Activated naive CD4-positive, alpha-beta T cell (primary cell): ENCODE measurements at places on chromosomes 2 and 18.
A peak's percentile ranks its signal among the peaks of the same experiment; 100 is the strongest.

GRCh38 chr2:97769308-97769707 is 55.9 kb downstream of the ZAP70 start:
- DNase-seq: no peak

- DNase-seq: peak; percentile 20
These were observed 57.3 kb upstream of the ALPP start for GRCh38 chr2:232321156-232321816.

- DNase-seq: no peak
These were observed 43.7 kb downstream of the PTPN2 start for GRCh38 chr18:12840382-12840781.

- DNase-seq: no peak
These were observed 2082.4 kb upstream of the PIK3C3 start for GRCh38 chr18:39872651-39873050.

- no peak for DNase-seq
These were observed 42.4 kb downstream of the ADI1 start for GRCh38 chr2:3476985-3477327.

GRCh38 chr2:241153616-241154015 is 3.3 kb downstream of the PPP1R7 start:
- DNase-seq: no peak

GRCh38 chr2:70448041-70448440 is 105.6 kb downstream of the TGFA start:
- no peak for DNase-seq

GRCh38 chr2:174518395-174518794 is 31.6 kb upstream of the GPR155 start:
- DNase-seq: no peak

- DNase-seq: no peak
These were observed 85.2 kb downstream of the GLI2 start for GRCh38 chr2:120820953-120821279.

- no peak for DNase-seq
These were observed 267.0 kb downstream of the NOL4 start for GRCh38 chr18:33957707-33958106.

- no peak for DNase-seq
These were observed 268.4 kb downstream of the ATAD2B start for GRCh38 chr2:23658466-23658942.

- DNase-seq: no peak
These were observed 231.7 kb downstream of the TRIB2 start for GRCh38 chr2:12948231-12948960.

DNA sequence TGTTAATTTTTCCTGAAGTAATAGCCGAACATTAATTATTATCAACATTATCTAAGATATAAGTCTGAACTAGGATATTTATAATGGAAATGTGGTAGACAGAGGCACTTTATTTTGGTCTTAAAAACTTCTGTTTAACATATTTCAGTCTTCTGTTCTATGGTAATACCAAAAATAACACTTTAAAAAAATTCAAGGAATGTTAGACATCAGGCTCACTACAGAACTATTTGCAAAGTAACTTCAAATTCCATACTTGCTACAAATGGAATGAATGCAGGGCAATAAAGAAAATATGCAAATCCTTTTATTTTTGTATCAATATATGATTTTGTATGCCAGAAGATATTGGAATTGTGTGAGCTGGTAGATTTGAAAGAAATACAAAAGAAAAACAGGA is 345.5 kb upstream of the DSEL start:
- DNase-seq: no peak

DNA sequence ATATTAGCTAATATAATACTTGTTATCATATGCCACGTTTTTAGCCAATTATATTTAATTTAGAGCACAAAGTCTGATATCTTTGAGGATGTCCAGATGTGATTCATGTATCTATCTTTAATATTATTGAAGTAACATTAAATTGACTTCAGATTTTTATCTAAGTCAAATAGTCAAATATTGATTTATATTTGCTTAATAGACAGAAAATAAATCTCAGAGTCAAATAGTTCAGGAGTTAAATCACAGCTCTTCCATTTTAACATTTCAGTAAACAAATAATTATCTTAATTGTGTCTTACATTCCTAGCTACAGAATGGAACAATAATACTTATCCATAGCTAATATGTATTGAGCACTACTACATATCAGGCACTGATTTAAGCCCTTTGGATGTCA is 379.4 kb upstream of the UBE2E3 start:
- no peak for DNase-seq

- no peak for DNase-seq
These were observed 506.1 kb downstream of the PTPRM start for GRCh38 chr18:8073167-8073566.

DNA sequence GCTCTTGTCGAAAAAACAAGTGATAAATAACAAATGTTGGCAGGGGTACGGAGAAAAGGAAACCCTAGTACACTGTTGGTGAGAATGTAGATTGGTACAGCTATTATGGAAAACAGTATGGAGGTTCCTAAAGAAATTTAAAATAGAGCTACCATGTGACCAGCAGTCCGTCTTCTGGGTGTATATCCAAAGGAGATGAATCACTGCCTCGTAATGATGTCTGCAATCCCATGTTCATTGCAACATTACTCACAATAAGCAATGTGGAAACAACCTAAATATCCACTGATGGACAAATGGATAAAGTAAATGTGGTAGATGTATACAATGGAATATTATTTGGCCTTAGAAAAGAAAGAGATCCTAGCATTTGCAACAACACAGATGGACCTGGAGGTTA is 50.6 kb downstream of the SLC16A14 start:
- no peak for DNase-seq

GRCh38 chr2:111062417-111062816 is 58.3 kb upstream of the BCL2L11 start:
- DNase-seq: no peak

GRCh38 chr2:20224716-20225293 is at the start of gene SDC1:
Gene SDC1, minus strand, starts transcription at chr2:20225130. Its CDS starts 263 bp downstream, at chr2:20224867.
- DNase-seq: no peak

GRCh38 chr2:118169359-118170005 is 81.2 kb downstream of the INSIG2 start:
- no peak for DNase-seq

- DNase-seq: no peak
These were observed 11.8 kb upstream of the ACVR1 start for GRCh38 chr2:157887946-157888345.

GRCh38 chr18:35141567-35142274 is 99.1 kb upstream of the ZNF397 start:
- no peak for DNase-seq

GRCh38 chr2:225765820-225766219 is 366.3 kb downstream of the NYAP2 start:
- DNase-seq: no peak

DNA sequence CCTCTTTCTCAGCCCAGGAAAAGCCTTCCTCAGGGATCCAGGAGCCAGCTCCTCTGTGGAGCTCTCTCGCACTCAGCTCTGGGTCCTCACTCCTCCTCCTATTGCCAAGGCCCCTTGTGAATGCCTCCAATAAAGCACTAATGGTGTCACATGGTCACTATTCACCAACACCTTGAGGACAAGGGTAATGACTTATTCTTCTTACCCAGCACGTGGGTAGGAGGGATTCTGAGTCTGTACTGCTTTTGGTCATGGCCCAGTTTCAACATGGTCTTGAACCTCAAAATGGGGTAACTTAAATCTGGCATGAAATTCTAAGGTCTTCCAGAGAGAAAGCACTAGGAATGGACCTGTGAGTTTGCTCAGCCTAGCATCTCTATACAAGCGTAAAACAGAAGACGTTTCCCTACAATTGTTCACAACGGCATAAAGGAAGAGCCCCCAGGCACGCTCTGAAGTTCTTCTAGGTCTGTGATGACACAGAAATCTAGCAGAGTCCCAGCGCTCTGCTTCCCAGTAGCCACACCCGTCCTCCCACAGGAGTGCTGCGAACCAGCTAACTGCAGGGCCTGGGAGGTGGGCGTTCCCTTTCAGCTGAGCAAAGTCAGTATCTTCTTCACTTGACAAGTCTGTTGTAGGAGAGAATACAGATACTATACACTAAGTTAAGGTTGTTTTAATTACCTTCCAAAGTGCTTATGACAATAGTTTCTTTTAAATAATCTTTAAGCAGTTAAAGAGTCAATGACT is 14.6 kb upstream of the KIDINS220 start:
- no peak for DNase-seq

GRCh38 chr2:55707751-55708150 is 14.1 kb upstream of the PNPT1 start:
- DNase-seq: no peak

DNA sequence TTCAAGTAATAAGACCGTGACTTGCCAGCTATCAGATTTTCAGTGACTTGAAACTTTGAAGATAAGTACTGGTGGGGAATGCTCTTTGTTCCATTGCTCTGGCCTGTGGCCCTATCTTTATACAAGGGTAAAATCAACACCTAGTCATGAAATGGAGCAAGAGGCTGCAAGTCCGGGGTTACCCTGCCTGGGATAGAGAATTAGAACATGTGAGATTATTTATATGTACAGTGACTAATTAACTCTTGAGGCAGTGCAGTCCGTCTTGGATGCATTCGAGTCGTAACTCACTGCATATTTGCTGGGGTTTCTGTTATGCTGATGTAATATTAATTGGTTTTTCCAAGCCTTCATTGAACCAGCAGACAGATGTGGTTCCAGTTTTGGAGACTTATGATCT is 105.8 kb upstream of the LYPD6 start:
- no peak for DNase-seq

- no peak for DNase-seq
These were observed 544.2 kb downstream of the SATB2 start for GRCh38 chr2:198913394-198914152.

GRCh38 chr2:117917223-117917917 is 96.5 kb downstream of the CCDC93 start:
- no peak for DNase-seq

- DNase-seq: no peak
These were observed 26.2 kb downstream of the EPC2 start for GRCh38 chr2:148670773-148671172.

GRCh38 chr18:10270151-10270571 is 184.3 kb upstream of the APCDD1 start:
- DNase-seq: no peak

DNA sequence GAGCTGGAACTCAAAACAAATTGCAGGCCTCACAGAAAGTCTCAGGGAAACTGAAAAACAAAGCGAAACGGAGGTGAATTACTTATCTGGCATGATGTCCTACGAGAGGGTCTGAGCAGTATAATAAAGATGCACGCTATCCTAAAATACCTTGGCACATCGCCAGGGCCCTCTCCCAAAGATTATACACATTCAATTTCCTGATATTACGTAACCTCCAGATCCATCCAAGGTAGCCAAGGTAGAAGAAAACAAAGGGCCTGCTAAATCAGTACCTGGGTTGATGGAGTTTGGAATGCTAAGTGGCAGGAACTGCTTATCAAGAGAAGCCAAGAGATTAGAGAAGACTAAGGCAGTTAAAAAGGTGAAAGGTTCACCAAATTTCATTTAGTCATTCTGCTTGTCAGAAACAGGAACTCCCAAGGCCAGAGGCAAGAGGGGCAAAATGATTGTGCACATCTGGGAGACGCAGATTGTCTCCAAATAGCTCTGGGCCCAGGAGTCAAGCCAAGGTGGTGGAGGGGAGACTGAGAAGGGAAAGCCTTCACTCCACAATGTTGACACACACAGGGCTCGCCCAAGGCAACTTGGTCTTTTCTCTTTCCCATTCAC is 236.8 kb upstream of the ATP5MC3 start:
- no peak for DNase-seq

GRCh38 chr2:171405546-171405945 is 28.2 kb downstream of the METTL8 start:
- no peak for DNase-seq

GRCh38 chr18:62389761-62390481 is 64.8 kb downstream of the TNFRSF11A start:
- no peak for DNase-seq

DNA sequence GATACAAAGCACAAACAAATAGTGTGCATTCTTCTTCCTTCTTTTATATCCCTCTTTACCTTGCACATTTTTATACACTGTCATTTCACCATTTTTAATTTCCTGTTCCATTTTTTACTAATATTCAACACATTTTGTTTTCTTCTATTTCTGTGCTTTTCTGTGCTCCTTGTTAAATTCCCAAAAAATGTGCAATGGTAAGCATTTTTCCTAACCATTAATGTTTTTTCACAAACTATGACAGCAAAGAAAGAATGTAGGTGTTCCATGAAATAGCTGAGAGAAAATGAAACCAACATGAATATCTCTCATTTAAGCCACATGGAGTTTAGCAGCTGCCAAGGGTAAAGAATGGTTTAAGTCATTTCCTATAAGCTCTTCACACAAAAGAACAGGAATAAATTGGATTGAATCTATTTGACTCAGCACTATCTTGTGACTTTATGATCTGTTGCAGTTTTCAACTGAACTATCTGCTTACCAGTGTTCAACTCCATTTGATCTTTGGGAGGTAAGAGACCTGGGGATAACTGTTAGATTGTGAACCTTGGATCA is 145.7 kb upstream of the CDH19 start:
- DNase-seq: no peak

DNA sequence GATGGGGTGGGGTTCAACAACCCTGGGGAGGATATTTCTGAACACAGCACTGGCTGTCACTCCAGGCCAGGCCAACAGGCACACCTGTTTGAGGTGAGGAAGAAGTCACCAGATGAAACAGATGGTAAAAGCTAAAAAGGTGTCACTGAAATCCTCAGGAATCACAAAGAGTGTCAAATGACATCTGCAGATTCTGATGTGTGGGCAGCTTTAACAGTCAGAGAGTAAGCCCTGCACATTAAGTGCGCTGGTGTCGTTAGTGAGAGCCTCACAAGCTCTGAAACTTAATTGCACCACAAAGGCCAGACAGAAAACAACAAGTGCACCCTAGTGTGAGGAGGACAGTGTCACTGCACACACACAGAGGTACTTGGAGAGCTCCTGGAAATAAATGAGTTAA is 13.6 kb downstream of the FLACC1 start:
- no peak for DNase-seq

- no peak for DNase-seq
These were observed 120.8 kb downstream of the ESCO1 start for GRCh38 chr18:21479721-21480120.

- no peak for DNase-seq
These were observed 4.6 kb upstream of the SEH1L start for GRCh38 chr18:12943215-12943614.

GRCh38 chr2:158817588-158817987 is 22.5 kb downstream of the DAPL1 start:
- no peak for DNase-seq

- no peak for DNase-seq
These were observed 1.3 kb downstream of the LAMA3 start for GRCh38 chr18:23690505-23691068.

DNA sequence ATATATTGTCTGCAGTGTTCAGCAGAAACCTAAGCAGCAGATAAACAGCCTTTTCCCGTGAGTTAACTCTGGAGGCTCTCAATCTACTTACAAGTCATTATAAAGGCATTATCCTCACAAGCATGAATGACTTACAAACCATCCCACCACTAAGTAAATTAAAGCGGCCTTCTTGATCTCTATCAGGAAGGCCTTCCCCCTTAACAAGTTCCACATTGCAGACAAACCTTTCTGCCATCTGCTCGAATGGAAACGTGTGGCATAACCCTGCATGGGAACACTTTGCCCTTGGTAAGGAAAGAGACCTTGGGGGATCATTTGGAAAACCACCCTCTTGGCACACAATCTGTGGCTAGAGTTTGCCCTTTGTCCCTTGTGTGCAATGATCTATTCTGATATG is 199.5 kb downstream of the OSR1 start:
- no peak for DNase-seq
